GM18507 (cell line): ENCODE measurements at places on chromosomes 4 and X.

GRCh38 chr4:8506373-8507195 is 66.0 kb downstream of the TRMT44 start:
- DNase-seq = no peak

- no peak for DNase-seq
Observed at GRCh38 chr4:76283900-76284299, 22.6 kb upstream of the STBD1 start.

DNA sequence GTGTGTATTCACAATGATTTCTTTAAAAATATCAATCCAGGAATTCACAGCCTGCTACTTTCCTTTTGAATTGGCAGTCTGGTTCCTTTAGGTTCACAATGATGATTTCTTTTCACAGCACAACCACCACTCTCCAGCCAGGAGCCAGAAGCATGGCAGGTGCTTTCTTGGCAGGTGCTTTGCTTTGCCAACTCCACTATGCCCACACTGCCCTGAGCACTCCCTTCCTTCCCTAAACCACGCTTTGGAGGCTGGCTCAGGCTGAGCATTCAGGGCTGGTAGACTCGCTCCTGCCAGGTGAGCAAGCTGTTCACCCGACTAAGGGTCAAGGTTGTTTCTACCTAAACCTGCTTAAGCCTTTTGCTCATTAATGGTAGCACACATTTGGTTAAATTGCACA is 184.5 kb downstream of the SH3KBP1 start:
- DNase-seq = no peak

DNA sequence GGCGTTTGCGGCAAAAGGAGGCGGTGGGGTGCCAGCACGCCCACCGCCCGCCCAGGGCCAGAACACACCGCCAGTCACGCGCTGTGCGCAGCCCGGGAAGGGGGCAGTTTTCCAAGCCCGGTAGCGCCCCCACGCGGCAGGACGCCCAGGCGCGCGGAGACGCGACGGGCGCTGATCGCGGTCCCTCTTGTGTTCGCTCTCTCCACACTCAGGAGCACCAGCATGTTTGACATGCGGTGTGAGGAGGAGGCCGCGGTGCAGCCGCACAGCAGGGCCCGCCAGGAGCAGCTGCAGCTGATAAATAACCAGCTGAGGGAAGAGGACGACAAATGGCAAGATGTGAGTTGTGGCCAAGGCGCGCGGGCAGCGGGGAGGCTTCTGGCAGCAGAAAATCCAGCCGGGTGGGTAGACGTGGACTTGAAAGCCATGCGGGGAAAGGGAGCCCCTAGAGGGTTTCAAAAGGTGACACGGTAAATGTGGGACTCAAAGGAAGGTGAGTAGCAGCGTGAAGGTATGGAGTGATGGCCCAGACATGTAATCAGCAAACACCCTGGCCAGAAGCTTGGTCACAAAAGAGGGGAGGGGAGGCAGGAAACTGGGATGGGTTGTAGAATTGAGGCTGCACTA is 104.1 kb downstream of the PHOX2B start:
- DNase-seq = no peak

DNA sequence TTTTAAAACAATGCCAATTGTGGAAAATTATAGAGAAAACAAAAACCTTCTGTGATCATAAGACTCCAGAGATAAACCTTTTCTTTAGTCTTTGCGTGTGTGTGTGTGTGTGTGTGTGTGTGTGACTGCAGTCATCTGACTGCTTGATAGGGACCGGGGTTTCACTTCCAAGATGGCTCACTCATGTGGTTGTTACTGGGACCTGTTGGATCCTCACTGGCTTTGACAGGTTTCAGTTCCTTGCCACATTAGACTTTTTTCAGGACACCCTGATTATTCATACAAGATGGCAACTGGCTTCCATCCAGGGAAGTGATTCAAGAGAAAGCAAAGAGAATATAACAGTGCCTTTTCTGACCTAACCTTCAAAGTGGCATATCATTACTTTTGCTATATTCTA is 21.9 kb upstream of the MAD2L1 start:
- DNase-seq = no peak

- DNase-seq = no peak
Observed at GRCh38 chrX:53481093-53481492, 46.9 kb upstream of the HSD17B10 start.

DNA sequence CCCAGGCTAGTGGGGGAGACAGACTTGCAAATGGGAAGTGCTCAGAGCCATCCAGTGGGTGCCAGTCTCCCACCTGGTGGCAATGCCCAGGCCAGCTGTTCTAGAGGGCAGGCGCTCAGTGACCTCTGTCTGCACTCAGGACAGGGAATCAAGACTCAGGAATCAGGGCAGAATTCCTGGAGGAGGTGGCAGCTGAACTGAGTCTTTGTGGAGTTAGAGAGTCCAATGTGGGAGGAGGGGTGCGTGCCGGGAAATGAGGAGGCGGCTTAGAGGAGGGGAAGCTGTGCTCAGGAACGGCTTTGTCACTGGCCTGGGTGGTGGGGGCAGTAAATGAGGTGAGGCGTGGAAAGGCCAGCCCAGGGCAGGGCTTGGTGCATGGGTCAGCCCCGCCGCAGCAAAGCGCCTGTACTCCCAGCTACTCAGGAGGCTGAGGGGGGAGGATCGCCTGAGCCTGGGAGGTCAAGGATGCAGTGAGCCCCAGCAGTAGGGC is 31.3 kb upstream of the SORCS2 start:
- no peak for DNase-seq

- no peak for DNase-seq
Observed at GRCh38 chr4:76374798-76375197, 46.1 kb downstream of the CCDC158 start.

DNA sequence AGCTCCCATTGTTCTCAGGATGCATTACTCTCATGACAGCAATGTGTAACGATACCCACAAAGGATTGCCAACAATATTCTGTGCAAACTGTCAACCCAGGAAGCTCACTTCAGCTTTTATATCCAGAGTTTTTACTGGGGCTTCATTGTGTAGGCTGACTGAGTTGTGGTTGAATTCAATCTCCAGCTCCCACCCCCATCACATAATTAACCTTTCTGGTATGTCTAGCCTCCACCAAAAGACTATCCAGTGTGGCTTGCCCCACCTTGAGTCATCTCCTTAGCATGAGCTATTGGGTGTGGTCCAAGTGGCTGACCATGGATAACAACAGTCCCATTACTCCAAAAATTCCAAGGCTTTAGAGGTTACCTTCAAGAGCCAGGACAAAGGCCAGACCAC is 17.7 kb upstream of the TAB3 start:
- no peak for DNase-seq

- no peak for DNase-seq
Observed at GRCh38 chr4:7206911-7207567, 14.7 kb downstream of the SORCS2 start.

- DNase-seq = no peak
Observed at GRCh38 chrX:131477498-131477897, 66.4 kb upstream of the OR13H1 start.

- DNase-seq = no peak
Observed at GRCh38 chrX:54246866-54247265, 63.8 kb upstream of the FAM120C start.

- DNase-seq = no peak
Observed at GRCh38 chrX:54641530-54641929, 111.5 kb downstream of the GNL3L start.

DNA sequence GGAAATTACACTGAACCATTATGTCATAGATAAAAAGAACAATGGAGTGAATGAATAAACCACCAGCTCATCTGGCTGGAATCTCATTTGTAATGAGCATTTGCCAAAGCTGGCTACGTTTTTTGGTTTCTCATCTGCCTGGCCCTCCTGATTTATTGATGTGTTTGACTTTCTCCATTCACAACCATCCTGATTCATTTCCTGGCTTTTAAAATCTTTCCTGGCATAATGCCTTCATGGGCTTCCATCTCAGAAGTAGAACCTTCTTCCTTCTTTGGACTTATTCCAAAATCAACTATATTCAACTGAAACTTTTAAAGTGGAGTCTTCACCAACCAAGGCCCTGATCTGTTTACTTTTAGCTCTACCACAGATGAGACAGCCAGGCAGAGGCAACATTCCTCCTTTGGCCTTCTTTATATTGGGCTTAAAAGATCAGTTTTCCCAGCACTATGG is 36.0 kb upstream of the ARSJ start:
- DNase-seq = no peak
